ENCODE measurements at places on chromosomes 4 and X.

DNA sequence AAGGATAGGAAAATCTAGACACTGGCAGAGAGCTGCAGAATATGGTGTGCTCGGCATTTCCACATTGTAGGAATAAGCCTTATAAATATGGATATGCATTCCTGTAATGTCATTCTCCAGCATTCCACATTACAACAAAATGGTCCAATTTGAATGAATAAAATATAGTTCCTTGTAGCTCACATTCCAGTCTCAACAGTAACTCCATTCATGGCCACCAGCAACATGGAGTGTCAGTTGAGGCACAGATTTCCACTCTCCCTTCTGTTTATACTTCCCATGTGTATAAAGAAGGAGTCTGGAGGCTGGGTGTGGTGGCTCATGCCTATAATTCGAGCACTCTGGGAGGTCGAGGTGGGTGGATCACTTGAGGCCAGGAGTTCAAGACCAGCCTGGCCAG lies 84.5 kb downstream of the AASDH start:
- no peak for DNase-seq

DNA sequence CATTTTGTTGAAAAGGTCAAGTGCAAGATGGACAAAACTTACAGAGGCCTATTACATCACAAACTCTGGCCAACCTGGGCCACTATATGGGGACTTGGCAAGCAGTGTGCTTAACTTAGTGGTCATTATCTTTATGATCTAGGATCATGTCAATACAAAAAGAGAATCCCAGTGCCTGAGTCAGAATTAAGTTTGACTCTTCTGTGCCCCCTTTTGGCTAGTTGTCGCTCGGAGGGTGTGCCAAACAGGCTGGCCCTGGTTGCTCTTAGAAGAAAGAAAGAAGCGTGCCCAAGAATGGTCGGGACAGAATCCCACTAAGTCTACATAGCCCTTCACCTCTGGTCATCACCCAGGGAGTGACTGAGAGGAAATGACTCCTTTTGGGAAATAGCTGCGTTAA lies 100.1 kb downstream of the EIF4E start:
- DNase-seq: no peak

DNA sequence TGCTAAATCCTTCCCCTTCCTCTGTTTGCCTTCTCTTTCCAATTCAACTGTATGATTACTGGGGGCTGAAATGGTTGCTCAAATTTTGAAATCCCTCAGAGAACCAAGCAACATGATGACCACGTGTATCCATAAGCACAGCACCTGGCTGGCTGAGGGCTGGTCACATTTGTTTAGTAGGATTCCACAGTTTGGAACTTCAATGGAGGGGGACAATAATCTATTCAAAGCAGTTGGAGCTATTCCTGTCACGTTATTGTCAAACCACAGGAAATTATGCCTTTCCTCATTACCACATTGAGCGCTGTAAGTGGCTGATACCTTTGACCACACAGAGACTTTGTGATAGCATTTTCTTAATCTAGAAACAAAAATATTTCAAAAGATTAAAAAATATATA lies 7.0 kb downstream of the TMSB4X start:
- no peak for DNase-seq

- no peak for DNase-seq
Measured at GRCh38 chr4:106796876-106797275, 239.2 kb downstream of the DKK2 start.

DNA sequence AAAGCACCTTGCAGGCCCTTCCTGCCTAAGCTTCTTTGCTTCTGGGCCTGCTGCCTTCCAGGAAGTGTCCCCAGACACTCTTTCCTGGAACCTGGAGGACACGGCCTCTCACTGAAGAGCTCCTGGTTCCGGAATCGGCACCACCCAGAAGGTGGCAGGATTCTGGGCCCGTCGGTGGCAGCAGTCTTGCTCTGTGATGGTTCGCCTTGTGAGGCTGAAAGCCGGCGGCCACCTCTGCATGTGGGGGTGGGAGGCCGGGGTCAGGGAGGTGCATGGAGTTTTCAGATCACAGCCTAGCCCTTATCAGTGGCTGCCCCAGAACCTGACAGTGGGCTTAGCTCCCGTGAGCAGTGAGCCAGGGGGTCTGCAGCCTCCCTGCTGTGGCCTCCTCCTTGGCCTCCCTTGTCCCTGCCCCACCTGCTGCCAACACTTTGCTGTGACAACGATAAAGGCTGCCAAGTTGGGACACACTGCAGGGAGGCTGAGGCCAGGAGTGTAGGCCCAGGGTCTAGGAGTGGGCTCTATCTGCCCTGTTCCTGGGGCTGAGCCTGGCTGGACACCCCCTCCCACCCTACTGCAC lies 30.8 kb upstream of the GPR78 start:
- DNase-seq: no peak

- DNase-seq: no peak
Measured at GRCh38 chr4:172974586-172974985, 194.0 kb upstream of the GALNT7 start.

DNA sequence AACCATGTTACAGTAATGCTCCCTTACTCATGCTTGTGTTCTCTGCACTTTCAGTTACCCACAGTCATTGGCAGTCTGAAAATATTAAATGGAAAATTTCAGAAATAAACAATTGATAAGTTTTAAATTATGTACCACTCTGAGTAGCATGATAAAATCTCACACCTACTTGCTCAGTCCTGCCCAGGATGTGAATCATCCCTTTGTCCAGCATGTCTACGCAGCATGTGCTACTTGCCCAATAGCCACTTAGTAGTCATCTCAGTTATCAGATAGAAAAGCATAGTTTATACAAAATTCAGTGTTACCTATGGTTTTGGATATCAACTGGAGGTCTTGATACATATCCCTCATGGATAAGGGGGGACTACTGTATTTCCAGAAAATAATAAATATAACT lies 577.1 kb downstream of the GALNTL6 start:
- DNase-seq: no peak

GRCh38 chr4:10296730-10297129 lies 160.5 kb downstream of the ZNF518B start:
- no peak for DNase-seq

DNA sequence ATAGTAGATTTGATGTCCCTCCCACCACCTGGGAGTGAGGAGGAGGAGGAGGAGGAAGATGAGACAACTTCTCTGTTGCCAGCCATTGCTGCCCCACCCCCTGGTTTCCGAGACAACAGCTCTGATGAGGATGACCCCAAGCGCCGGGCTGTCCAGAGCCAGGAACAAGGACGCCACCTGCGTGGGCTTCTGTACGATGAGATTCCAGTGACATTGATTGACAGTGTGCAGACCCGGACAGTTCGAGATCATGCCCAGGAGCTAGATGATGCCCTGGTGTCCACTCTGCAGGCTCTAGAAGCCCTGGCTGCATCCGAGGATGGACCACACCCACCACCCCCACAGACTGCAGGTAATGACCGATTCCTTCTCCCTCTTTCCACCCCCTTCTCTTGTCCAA lies 30.5 kb upstream of the PRPS1 start:
- no peak for DNase-seq

Measured in tibial nerve (tissue), 4 donors.